ENCODE measurements at places on chromosomes 3 and 15. TPM values are rescaled to one million over a fixed set of nuclear protein-coding genes. Genes with fewer than 3 reads are reported as not detected.

Gene MME
- 51.7 TPM for total RNA-seq

Gene MRAS
- 11.2 TPM for total RNA-seq

Gene PXK
- 32.2 TPM for total RNA-seq

- DNase-seq: no peak
These were observed 116.3 kb downstream of the MAGI1 start for GRCh38 chr3:65922441-65922840.

- peak; percentile 46 for DNase-seq
These were observed 2.0 kb downstream of the FOXP1 start for GRCh38 chr3:71581457-71582035.

DNA sequence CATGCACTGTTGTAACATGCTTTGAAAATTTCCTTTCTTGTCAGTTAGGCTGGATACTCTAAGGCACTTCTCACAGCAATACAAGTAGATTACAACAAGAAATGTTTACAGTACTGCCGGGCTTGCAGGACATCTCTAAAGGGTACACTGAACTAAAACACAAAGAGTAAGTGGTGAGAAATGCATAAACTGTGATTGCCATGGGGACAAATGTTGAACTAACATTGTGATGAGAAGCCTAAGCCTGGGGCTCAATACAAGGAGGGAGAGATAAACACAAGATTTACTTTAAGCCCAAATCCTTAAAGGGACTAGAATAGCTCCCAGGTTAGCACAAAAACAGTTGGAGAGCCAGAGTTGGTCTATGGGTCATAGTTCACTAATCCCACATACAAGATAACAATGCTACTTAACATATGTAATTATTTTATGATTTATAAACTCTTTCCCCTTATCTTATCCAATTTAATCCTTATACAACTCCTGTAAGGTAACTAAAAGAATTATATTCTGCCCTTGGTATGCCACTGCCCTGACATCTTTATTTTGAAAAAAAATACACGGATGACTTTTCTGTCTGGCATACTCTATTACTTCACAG lies 126.9 kb downstream of the THRB start:
- peak; percentile 63 for DNase-seq

DNA sequence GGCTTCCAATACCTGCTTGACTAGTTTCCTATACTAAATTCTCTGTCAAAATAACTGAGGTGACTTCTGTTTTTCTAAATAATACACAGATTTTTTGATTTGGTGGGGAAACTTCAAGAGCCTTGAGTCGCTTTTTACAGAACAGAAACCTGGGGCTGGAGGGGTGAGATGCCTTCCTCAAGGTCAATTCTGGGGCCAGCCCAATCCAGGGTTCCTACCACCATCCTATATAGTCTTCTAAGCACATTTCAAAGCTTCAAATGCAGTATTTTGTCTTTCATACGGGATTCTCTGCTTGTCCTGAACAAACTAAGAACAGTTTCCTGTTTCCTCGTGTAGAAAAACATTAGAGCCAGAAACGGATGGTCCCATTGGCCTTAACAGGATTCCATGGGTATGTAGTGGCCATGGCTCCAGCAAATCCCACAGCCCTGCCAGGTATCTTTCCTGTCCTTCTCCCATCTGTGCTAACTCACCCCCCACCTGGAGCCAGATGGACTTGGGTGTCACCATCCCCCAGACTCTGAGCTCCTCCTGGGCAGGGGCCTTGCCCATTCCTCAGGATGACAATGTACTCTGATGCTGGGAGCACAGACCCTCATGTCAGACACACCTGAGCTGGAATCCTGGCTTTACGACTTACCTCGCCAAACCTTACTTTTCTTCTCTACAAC lies 146.9 kb downstream of the KLF13 start:
- no peak for DNase-seq

- no peak for DNase-seq
These were observed 30.7 kb downstream of the SEMA7A start for GRCh38 chr15:74402873-74403587.

GRCh38 chr3:85835857-85836440 lies 877.2 kb downstream of the CADM2 start:
- no peak for DNase-seq

DNA sequence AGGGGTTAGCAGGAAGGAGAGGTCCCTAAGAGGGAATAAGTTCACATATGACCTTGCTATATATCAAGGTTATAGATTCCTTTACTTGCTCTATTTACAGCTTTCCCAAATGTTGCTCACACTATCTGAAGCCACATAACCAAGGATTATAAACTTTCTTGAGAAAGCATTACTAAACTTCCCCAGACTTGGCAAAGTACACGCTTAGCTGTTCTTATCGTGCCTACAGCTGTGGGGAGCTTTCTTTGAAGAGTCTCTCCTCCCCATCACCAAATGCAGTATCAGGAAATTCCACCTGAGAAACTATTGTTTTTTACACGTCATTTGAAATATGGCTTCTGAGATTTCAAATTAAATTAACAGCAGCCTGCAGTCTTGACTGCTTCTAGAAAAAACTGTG lies 284.5 kb downstream of the CHL1 start:
- DNase-seq: no peak

DNA sequence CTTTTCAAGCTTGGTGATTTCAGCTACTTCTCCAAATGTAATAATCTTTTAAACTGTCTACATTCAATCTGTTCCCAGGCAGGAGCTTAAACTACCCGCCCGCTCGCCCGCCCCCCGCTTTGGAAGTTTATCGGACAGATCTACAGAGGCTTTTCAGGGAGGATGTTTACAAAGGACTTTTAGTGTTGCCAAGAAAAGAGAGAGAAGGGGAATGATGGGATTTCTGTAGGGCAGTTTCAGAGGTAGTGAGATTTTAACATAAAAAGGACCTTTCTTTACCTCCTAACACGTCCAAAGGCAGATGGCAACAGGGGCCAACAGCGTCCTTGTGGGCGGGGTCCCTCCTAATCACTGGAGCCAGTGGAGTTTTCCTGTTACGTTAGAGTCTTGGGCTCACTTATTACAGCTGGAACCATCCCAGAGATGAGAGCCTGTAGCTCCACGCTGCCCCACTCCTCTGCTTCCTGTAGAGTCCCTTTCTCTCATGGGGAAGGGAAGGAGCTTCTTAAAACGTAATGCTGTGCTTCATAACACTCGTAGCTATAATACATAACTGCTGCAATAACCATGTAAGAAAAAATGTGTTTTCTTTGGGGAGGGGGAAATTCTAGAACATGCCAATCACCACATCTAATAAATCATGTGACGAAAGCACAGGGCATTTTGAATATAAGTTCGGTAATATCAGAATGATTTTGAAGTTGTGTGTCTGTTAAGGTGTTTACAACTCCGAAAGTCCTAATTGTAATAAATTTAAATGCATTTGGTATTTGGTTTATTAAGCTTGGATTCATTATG lies 30.9 kb downstream of the HES1 start:
- no peak for DNase-seq

DNA sequence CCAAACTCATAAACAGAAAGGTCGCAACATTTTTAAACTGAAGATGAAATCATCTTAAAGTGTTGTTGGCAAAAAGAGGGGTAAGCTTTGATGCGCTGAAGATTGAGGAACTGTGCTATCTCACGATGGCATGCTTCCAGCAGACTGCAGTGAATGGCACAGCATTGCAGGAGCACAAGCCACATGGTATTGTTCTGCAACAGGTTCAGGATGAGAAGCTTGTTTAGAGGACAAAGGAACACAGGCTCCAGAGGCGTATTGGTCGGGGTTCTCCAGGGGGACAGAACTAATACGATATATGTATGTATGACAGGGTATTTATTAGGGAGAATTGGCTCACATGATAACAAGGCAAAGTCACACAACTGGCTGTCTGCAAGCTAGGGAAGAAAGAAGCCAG lies 13.8 kb upstream of the PLD1 start:
- DNase-seq: no peak

DNA sequence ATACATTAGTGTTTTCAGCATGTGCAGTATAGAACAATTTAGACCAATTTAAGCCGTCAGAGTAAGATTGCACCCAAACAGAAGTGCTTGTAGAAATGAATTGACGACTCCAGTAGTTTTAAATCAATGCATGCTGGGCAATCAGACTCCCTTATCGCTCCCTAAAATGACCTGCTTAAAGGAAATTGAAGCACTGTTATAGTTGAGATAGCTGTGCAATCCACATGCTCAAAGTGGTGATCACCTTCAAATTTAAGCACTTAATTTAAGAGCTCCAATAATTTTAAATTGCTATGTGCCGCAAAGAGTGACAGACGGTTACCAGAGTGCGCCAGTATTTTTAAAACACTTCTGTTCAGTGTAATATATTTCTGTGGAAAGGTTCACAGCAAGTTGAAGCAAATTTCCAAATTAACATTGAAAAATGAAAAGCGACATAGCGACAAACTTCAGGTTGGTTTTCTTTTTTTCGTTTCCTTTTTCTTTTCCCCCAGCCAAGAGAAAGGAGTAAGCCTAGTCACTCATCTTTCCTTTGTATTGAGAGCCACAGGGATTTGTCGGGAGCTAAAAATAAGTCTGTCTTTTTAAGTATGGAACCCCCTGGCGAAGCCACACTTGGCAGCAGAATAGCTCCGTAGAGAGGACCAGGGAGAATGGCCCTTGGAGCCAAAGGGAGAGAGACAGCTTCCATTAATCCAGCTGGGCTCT lies 436.4 kb upstream of the RBMS3 start:
- no peak for DNase-seq

GRCh38 chr3:183212565-183212964 lies 40.5 kb upstream of the B3GNT5 start:
- no peak for DNase-seq

DNA sequence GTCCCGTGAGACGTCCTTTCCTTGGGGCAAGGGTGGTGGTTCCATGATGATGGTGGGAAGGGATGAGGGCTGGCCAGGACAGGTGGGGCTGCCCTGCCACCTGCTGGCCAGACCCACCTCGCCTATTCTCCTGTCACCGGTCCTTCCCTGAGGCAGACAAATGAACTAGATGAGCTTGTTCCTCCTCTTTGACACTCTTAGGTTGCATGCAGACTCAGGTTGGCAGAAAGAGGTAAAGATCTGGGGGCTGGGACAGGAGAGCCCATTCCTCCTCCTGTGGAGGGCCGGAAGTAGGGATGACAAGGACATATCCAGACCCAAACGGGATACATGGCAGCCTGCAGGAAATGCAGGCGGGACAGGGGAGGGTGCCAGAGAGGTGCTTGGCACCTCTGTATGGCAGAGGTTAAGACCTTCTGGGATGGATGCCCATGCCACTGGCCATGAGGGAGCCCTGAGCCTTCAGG lies 38.6 kb downstream of the ACSBG1 start:
- no peak for DNase-seq

Measured in M059J (cell line).